ENCODE measurements at places on chromosomes 12 and 14. TPM values are rescaled to one million over a fixed set of nuclear protein-coding genes. Genes with fewer than 3 reads are reported as not detected.

Gene ARHGAP9
- 181 TPM for polyA plus RNA-seq

Gene SSPN
- polyA plus RNA-seq = not detected

DNA sequence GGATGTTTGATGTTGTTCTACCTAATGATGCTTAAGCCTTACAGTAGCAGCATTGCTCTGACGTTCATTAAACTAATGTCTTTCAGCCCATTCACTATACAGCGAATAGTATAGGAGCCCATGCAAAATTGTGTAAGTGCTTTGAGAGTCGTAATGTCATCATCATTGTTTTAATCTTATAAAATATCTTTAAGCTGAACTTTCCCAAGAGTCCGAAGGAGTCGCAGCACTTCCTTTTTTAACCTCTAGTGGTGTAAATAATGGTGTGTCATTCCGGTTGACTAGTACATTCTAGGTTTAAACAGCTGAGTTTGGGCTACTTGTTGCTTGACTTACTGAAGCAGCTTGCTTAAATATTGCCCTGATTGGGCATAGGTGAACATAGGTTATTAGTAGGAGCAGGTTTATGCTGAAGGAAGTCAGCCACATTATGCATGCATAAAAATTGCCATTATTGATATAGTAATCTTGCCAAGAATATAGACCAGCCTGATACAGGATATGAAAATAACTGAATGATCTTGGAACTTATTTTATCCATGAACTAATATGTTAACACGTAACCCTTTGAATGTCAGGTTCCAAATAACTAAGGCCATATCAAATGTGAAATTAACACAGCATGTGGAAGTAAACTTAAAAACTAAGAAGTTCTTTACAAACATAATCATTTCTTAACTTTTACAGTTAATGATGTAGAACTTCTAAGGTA lies 2.6 kb downstream of the WNK1 start:
- DNase-seq = no peak

Gene RNASE4
- polyA plus RNA-seq = 2.3 TPM

Gene ZFYVE26
- 4.1 TPM for polyA plus RNA-seq

- DNase-seq = no peak
These were observed 10.2 kb upstream of the MEG3 start for GRCh38 chr14:100815478-100816285.

Gene RPL10L
- not detected for polyA plus RNA-seq

Gene NRXN3
- not detected for polyA plus RNA-seq

Gene OTOGL
- polyA plus RNA-seq = not detected

Gene NYNRIN
- not detected for polyA plus RNA-seq

Gene STON2
- not detected for polyA plus RNA-seq

GRCh38 chr12:67484791-67485480 lies 163.6 kb upstream of the DYRK2 start:
- peak; percentile 5 for DNase-seq

- DNase-seq = no peak
These were observed 237.1 kb downstream of the GXYLT1 start for GRCh38 chr12:41907550-41907949.

DNA sequence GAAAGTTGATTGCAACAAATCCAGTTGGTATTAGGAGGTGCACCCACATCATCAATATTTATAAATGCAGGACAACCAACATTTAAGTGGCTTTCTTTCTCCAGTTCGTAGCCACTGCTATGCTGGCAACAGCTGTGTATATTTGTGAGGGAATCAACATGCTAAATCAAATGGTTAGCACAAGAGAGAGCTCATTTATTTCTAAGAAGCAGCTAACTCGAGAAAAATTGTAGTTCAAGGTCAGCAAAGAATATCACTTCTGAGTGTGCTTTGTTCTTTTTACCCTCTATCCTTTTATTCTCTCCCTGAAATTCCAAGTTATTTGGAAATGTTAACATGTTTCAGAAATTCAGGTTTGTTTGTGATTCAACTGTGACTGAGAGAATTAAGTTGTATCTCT lies 137.3 kb downstream of the NAV3 start:
- DNase-seq = no peak

DNA sequence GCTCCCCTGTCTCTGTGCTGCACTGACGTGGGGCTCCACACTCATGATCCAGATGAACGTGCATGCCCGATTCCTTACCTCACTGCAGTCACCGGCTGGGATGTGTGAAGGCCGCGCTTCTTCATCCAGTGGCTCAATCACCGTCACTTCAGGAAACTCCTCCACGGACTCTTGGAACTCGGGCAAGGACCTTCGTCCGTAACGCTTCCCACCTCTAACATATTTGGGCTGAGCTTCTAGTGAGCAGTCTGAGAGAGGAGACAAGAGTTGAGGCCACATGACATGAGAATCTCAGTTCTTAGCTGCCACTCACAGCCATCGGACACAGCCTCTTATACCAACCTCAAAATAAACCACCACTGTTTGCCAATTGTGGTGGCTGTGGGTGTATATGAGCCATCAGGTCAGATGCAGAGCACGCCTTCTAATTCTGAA lies 38.3 kb downstream of the NIN start:
- DNase-seq = no peak

GRCh38 chr12:117162633-117163032 lies 27.6 kb downstream of the FBXO21 start:
- DNase-seq = no peak

DNA sequence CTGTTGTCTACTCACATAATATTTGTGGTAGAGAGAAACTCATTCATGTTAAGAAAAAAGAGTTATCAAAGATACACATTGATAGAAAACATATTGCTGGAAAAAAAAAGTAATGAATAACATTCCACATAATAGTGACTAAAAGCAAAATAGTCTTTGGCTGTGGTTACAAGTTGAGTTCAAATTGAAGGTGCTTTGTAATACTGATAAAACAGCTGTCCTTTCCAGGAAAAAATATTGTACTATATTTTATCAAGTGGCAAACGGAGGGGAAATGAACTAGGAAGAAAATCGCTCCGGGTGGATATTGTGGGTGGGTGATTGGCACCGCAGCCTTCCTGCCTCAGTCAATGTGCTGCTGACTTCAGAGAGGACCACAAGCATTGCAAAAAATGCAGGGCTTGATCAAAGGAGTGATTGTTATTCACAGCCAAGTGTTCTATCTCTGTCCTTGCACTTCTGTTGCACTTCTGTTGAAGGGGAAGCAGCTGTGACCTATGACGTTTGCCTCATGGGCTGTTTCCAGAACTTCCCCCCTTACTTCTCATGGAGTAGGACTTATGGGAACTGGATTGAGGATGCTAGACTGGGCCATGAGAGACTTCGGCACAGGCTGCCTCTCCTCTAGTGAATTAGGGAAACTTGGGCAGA lies 114.4 kb downstream of the VRK1 start:
- no peak for DNase-seq

DNA sequence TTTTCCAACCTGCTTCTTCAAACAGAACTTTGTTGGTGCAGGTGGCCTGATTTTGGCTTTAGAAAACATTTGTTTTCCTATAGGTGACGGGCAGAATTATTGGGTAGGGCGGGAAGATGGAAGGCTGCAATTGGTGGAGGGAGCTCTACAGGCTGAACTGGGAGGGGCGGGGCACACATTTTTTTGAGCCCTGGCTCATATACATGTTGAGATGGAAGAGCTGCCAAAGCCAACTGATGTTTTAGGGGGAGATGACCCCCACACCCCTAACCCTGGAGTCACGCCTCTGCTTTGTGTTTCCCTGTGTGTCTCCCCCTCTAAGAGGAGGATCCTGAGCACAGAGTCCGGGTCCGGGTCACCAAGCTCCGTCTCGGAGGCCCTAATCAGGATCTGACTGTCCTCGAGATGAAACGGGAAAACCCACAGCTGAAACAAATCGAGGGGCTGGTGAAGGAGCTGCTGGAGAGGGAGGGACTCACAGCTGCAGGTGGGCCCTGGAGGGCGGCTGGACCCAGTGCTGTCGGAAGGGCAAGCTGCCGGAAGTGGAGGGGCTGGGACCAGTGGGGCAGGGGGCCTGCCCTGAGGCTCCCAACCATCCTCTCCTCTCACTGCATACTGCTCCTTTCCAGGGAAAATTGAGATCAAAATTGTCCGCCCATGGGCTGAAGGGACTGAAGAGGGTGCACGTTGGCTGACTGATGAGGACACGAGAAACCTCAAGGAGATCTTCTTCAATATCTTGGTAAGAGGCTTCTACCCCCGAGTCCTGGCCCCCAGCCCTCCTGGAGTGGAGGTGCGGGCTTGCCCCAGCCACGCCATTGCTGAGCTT lies 18.6 kb downstream of the AGAP2 start:
- no peak for DNase-seq

GRCh38 chr12:45183246-45183645 lies 32.6 kb upstream of the ANO6 start:
- DNase-seq = no peak

Gene ASCL1
- polyA plus RNA-seq = not detected

DNA sequence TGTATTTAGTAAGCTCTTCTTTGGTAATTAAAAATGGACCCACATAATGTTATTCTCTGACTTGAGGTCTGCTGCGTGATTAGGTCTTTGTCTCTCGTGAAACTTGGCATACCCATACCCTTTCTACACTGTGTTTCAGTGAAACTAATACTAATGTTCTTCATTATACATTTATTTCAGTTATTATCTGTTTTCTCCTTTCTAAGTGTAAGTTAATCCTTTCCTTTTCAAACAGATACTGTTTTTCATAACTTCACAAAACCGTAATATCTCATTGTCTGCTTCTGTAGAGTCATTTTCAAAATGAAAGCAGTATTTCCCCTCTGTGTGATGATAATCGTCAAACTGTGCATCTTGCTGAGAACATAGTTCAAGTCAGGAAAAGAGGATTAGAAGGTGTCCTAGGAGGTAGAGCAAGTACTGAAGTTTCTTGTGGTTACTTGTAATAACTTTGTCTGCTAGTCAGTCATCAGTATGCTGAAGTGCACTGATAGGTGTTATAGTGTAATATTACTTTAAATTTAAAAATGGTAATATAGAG lies 15.9 kb downstream of the PYROXD1 start:
- DNase-seq = no peak

GRCh38 chr14:64421166-64421565 lies 33.0 kb downstream of the MTHFD1 start:
- DNase-seq = no peak

Gene LRRIQ1
- polyA plus RNA-seq = not detected

DNA sequence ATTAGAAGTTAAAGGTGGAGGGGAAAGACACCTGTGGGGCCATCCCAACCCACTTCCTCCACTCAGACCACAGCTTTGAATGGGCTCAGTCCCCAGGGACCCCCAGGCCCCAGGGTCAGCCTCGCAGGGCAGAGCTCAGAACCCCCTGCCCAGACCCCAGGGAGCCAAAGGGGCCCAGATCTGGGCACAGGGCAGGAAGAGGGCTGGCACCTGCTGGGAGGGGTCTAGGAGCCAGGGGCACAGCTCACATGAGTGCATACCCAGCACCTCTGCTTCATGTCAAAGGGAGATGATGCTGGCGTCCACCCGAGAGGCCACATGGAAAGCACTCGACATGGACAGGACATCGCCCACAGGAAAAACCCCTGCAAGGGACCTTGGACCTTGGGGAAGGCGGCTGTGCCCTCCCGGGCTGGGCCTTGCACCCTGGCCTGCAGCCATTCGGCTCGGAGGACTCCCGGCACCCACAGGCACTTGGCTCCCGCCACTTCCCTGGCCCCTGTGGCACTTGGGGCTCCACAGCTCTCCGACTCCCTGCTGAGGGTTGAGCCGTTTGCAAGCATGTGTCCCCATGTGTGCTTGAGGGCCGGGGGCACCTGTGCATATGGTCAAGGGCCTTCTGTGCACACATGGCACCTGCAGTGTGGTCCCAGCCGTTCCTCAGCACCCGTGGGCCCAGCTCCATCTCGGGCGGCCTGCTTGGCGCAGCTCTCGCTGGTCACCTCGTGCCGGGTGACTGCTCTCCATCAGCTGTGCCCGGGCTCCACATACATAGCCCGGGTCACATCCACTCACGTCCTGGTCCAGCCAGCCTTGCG lies 7.8 kb upstream of the AMN start:
- no peak for DNase-seq

Gene ANAPC7
- 26.9 TPM for polyA plus RNA-seq

GRCh38 chr12:124110372-124110883 lies 137.4 kb downstream of the ZNF664 start:
- DNase-seq = no peak

- DNase-seq = no peak
These were observed 30.8 kb downstream of the ADCK1 start for GRCh38 chr14:77830692-77831091.

GRCh38 chr12:67539946-67540345 lies 108.6 kb upstream of the DYRK2 start:
- no peak for DNase-seq

Gene TSPAN8
- not detected for polyA plus RNA-seq

Gene JAG2
- 0.15 TPM for polyA plus RNA-seq

- DNase-seq = no peak
These were observed 29.9 kb downstream of the GPHB5 start for GRCh38 chr14:63288853-63289252.

DNA sequence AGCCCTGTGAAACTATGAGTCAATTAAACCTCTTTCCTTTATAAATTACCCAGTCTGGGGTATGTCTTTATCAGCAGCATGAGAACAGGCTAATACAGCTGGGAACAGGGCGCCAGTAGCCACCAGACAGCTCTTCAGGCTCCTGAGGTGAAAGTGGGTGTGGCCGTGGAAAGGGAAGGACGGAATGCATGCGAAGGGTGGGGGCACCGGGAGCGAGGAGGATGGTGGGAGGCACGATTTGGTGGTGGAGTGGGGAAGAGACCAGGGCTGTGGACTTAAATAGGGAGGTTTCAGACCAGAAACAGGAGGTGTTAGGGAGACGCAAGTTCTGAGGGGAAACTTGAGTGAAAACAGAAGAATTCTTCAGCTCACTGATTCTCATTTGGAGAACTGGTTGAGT lies 44.1 kb upstream of the CHST11 start:
- DNase-seq = no peak

GRCh38 chr12:108921946-108922345 lies 42.1 kb downstream of the DAO start:
- DNase-seq = no peak

DNA sequence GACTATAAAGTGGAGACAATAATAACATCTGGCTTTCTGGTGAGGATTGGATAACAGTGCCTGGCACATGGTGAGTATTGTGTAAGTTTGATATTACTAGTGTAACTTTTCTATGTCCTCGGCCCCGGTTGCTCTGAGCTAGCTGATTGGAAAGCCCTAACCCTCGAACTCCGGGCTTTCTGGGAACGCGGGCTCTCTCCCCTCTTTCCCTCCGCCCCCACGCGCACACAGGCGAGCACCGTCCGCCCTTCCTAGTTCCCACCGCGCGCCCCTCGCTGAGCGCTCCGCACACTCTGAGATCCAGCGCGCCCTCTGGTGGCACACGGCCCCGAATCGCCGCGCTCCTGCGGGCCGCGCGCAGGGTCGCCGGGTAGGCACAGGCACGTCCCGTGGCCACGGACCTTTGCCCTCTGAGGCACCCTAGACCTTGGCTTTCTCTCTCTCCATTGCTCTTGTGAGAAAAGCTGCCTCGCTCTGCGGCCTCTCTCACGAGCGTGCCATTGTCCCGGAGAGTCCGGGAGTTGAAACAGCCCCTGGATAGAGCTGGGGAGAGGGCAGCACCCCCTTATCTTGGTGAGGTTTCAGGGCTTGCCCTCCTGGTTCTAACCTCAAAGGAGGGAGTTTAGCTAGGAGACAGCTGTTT lies 23.2 kb upstream of the ESRRB start:
- no peak for DNase-seq
